Fibroblast of villous mesenchyme (primary cell): ENCODE measurements at places on chromosomes 7 and 10.

DNA sequence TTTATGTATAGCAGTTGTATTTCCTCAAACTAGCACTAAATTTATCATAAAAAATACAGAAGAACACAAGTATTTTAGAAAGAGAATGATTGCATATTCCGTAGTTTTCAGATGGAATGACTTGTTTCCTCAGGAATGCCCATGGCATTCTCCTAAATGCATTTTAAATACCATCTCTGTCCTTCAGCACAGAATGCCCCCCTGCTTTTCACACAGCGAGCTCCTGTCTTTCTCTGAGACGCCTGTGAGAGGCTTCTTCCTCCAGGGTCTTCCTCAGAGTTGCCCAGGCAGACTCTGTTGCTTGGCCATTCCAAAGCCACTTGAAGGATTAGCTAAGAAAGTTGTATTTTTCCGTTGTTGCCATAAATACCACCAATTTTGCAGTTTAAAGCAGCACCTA, 10.1 kb downstream of the LANCL2 start:
- no peak for DNase-seq

- DNase-seq = no peak
Measured at GRCh38 chr10:114453576-114453975, 49.3 kb upstream of the AFAP1L2 start.

- DNase-seq = no peak
Measured at GRCh38 chr10:113089551-113089950, 139.5 kb downstream of the TCF7L2 start.

DNA sequence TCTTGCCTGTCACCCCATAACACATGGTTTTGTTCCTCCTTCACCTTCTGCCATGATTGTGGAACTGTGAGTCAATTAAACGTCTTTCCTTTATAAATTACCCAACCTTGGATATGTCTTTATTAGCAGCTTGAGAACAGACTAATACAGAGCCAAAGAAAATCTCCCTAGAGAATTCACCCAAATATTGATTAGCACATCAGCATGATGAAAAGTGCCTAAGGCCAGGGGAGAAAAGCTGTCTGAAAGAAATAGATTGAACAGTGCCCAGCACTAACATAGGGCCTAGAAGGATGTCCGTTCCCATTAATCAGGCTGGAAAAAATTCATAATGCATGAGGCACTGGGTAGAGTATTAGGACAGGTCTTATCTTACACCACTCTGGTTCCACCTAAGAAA, 111.9 kb upstream of the CALN1 start:
- no peak for DNase-seq
